ENCODE measurements at places on chromosomes 12 and 14. TPM values are rescaled to one million over a fixed set of nuclear protein-coding genes. Genes with fewer than 3 reads are reported as not detected.

CIDEB gene
- 0.92 TPM for total RNA-seq

GRCh38 chr12:47271800-47272239 lies 192.1 kb upstream of the AMIGO2 start:
- no peak for ATAC-seq

ATG101 gene
- 34.9 TPM for total RNA-seq

GRCh38 chr12:27861428-27862167 lies 81.6 kb upstream of the MANSC4 start:
- no peak for ATAC-seq

CNTN1 gene
- total RNA-seq: 0.66 TPM

FBXL14 gene
- 9.4 TPM for total RNA-seq

RECQL gene
- 38.0 TPM for total RNA-seq

GDF3 gene
- 0.56 TPM for total RNA-seq

DNA sequence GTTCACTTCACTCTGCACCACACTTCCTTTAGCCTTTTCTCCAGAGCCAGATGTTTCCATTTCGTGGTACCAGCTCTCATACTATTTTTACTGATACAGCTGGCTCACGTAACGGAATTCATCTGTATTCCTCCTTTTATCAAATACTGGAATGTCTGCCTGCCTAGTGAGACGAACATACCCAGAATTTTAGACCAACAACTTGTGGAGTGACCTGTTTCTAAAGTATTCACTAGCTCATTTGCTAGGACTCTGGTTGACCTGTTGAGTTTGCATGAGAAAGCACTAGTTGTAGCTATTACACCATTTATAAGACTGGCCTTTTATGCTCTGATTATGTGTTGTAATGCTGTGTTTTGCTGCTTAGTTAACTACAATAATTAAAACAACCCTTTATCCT lies 22.6 kb downstream of the KCNA5 start:
- ATAC-seq: no peak

HSPB8 gene
- total RNA-seq: 5.8 TPM
